ENCODE measurements at places on chromosomes 1 and 21.

- no peak for DNase-seq
Measured at GRCh38 chr1:201717286-201717685, 111.7 kb upstream of the IPO9 start.

DNA sequence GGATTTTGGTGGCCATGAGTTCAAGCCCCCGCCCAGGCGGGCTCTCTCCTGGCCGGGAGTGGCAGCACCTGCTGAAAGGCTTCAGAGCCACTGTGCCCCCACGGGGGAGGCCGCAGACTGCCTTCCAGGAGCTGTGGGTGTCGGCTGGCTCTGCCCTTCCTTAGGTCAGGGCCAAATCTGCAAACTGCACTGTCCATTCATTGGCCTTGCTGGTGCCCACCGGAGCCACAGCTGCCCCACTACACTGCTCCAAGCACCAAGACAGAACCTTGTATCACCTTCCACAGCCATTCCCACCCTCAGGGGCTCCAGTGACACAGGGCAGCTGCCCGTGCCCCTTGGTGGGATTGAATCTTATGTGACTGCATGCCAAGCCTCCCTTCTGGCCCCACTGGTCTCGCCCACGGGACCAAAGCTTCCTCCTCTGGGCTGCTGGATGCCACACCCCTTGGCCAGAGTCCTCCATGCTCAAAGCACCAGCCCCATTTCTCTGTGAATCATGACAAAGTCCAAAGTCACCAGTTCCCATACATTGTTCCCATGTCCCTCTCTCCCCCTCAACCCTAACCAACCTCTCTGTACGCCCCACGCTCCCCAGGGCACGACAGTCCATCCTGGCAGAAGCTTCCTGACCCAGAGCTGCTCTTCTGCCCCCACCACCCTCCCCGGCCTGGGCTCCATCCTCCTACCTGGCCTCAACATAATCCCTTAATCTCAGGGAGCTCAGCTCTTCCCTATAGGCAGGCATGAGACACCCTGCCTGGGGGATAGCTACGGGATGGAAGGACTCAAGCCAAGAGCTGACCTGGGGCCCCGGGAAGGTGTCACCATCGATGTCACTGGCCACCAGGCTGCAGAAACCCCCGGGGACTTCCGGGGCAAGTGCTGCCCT, 20.9 kb upstream of the GPR153 start:
- no peak for DNase-seq

DNA sequence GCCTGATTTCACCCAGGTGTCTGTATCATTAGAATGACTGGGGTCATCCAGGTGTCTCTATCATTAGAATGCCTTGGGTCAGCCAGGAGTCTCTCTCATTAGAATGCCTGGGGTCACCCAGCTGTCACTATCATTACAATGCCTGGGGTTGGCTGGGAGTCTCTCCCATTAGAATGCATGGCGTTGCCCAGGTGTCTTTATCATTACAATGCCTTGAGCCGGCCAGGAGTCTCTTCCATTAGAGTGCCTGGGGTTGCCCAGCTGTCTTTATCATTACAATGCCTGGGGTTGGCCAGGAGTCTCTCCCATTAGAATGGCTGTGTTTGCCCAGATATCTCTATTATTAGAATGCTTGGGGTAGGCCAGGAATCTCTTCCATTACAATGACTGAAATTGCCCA, 61.6 kb downstream of the RNF187 start:
- DNase-seq: no peak

- DNase-seq: no peak
Measured at GRCh38 chr1:79652426-79652825, 645.9 kb upstream of the ADGRL4 start.

DNA sequence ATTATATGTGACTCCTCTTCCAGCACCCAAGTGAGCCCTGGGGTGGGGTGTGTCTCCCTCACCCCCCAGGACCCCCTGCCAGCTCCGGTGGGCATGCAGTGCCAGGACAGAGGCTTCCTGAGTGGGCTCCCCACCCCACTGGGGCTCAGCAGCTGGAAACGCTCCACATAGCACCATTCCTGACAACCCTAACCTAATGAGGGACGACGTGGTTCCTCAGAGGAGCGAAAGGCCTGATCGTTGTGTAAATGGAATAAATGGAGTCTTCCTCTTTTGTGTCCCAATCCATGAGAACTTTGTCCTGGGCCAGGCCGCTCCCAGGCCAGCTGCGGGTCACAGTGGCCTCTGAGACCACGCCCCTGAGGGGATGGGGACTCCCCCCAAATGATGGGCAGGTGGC, 1.8 kb upstream of the TSPEAR start:
- DNase-seq: no peak

DNA sequence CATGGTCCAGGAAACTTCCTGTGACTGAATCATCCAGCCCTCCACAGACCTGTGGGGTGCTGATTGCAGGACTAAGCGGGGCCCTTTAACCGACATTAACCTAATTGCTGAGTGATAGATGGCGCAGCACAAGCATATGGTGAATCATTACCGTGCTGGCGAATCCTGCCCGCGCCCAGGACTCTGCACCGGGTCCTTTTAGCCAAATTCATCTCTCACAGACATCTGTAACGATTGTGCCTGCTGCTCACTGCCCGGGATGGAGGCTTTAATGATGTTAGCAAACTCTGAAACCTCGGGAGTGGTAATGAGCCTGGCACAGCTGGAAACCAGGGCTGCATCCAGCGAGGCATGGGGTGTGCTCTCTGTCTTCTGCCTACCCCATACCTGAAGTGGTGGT, 147.3 kb upstream of the CD34 start:
- DNase-seq: no peak

DNA sequence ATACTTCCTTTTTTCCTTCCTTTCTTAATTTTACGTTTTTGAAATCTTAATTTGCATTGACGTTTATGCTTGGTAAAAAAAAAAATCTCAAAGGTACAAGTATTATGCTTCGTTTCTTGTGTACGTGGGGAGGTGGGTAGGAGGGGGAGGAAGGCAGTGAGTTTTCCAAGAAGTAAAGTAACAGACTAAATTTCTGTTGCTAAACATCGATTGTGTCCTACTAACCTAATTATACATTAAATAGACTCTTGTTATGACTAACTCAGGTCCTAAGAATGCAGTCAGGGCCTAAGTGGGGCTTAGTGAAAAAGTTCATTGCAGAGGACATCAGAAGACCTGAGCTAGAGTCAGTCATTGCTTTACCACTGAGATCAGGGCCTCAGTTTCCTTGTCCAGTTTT, 17.5 kb downstream of the NEK7 start:
- DNase-seq: no peak

GRCh38 chr1:70666381-70667140, 255.5 kb downstream of the CTH start:
- no peak for DNase-seq

DNA sequence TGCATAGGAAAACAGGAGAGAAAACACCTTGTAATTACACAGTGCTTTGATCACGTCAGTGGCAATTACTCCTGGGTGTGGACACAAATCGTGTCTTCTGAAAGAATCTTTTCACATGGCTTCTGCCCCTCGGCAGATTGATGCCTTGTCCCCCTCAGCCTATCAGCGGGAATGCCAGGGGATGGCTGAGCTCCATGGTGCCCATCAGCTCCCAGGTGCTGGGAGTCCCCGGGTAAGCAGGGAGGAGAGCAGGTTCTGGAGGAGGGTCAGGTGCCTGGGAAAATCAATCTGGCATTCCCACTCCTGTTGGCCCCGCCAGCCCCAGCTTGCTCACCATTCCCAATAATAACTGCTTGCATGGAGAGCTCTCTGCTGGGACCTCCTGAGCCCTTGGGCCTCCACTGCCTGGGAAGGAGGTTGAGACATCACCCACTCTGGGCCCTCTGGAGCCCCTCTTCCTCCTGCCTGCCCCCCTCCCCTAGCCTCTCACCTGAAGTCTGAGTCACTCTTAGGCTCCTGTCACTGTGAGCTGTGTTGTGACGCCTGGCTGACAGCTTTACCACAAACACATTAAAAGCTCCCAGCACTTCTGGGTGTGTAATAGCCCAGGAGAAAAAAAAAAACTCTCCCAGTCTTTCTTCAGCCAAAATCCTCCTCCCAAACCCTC, 4.9 kb downstream of the CAMK2N1 start:
- DNase-seq: no peak

GRCh38 chr1:113984710-113985109, 5.4 kb downstream of the OLFML3 start:
- no peak for DNase-seq

GRCh38 chr1:160024195-160024905, 7.4 kb downstream of the PIGM start:
- DNase-seq: no peak

GRCh38 chr1:68361346-68361910, 88.3 kb downstream of the RPE65 start:
- no peak for DNase-seq

- no peak for DNase-seq
Measured at GRCh38 chr21:16605597-16605996, 875.8 kb downstream of the USP25 start.

DNA sequence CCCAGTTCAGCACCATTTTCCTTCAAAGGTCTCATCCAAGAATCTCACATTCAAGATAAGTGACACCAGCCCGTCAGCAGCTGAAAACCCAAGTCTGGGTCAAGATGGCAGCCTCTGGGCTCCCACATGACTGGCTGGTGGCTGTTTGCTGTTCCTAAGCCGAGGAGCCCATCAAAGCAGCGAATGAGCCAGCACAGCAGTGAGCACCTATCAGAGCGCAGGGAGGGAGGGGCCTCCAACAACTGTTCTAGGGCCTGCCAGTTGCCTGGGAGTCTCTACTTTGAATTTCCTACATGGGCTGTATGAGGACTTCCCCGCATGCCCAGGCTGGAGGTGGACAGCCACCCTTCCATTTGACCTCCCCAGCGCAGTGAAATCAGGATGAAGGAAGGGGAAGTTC, 102.7 kb downstream of the ADARB1 start:
- no peak for DNase-seq

DNA sequence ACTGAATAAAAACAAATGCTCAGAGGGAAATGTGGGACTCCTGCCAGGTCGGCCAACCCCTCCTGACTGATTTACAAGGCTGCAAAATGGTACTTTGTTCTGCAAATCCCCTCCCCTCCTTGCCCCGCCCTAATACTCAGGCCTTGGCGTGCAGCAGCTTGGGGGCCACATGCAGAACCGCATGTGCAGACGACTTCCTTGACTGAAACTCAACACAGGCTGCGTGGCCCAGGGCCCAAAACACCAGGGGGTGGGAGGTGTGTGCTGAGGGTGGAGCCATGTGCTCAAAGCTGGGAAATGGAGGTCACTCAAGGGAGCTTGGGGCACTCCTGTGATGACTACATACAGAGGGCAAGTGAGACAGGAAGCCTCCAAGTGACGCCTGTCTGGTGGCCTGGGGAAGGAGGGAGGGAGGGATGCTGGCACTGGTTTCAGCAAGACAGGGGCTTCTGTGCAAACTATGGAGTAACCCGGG, 87.2 kb downstream of the MRPL37 start:
- no peak for DNase-seq

DNA sequence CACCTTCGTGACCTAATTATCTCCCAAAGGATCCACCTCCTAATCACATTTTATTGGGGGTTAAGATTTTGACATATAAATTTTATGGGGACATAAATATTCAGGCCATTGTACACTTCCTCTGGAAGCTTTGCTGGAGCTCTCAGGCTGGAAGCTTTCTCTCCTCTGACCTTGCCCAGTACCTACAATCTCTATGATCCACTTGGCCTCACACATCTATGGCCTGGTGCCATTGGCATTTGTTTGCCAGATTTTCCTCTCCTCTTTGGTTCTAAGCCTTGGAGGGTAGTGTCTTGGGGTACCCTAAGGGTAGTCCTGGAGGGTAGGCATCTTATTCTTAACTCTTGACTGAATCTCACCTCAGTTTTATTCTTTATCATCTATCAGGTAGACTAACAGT, 79.0 kb downstream of the HLX start:
- no peak for DNase-seq

DNA sequence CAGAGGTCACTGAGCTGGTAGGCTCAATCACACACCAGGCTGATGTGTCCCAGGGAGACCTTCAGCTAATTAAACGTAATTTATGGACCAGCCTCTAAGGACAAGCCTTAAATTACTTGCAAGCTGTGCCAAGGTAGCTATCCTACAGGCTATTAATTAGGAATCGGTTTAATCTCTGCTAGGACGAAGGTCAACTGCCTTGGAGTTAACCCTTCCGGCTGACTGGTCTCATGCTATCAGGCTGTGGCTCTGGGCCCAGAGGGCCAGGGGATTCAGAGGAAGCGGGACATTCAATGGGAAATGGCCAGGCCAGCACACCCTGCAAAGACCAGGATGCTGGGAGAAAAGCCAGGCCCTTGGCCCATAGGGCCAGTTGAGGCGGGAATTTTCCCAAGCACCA, 19.0 kb downstream of the DHRS3 start:
- no peak for DNase-seq

DNA sequence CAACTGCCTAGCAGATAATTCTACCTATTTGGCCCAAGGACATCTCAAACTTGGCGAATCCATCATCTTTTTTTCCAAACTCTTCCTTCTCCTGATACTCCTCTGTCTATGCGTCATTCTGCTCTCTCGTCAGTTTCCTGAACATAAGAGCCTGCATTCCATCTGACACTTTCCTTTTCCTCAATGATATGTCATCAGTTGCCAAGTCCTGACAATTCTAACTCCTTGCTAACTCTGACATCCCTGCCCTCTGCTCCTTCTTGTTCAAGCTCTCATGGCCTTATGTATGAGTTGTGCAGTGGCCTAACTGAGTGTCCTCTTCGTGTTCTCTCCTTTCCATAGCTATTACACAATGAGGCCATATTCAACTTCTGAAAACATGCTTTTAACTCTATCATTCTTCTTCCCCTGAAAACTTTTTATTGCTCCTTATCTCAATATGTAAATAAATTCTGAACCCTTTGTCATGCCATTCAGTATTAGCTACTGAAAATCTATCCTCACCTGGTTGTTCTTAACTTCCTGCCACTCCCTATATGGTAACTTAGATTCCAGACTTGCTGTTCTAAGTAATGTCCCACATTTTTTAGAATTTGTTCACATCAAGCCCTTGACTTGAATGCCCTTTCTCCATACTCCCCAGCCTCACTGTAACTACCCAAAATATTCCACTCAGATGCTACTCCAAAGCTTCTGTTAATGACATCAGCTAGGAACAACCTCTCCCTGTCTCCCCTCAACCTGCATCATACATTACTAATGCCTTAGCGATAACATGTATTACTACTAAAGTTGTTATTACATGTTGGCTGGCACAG, 11.5 kb downstream of the PALMD start:
- no peak for DNase-seq

DNA sequence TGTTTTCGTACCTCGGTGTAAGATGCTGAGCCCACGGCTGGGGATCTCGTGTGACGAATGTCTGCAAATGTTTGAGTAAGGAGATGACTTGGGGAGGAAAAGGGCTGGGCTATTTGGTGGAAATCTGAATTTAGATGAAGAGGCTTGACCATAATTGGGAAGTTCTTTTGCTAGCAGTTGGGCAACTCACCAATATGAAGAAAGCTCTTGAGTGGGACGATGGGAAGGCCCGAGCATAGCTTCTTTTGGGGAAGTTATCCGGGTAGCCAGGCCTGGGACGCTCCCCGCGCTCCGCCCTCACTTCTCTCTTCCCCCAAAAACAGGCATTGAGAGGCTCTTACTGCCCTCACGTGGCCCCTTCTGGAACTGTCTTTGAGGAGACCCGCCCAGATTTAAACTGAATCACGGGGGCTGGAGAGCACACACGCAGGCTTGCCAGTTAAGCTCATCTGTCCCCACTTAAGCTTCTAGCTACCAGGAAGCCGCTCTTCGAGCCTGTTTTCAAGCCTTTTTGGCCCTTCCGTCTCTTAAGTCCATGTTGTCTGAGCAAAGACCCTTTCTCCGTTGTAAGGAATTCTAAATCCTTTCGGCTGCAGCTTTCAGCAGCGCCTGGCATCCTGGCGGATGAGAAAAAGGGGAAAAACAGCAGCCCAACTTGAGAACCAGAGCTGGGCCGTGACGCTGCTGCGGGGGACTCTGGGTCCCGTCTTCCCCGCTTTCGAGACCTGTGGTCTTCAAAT, 93.1 kb downstream of the NID1 start:
- DNase-seq: peak; percentile 76

GRCh38 chr1:214928574-214928973, 154.0 kb upstream of the KCNK2 start:
- no peak for DNase-seq
